ENCODE measurements at places on chromosomes 1 and 21.

GRCh38 chr1:166980818-166981217, 5.5 kb upstream of the ILDR2 start:
- no peak for DNase-seq

- DNase-seq: no peak
Measured at GRCh38 chr1:209817691-209818090, 10.1 kb upstream of the UTP25 start.

DNA sequence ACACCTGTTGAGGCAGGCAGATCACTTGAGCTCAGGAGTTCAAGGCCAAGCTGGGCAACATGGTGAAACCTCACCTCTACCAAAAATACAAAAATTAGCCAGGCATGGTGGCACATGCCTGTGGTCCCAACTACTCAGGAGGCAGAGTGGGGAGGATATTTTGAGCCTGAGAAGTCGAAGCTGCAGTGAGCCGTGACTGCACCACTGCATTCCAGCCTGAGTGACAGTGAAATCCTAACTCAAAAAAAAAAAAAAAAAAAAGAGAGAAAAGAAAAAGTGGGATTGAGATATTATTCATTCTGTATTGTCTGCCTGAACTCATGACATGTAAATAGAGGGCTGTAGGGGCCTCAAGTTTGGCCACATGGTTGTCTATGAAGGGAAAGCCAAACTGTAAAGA, 37.3 kb downstream of the WNT2B start:
- DNase-seq: no peak

GRCh38 chr1:76144247-76144646, 69.7 kb downstream of the ST6GALNAC3 start:
- no peak for DNase-seq

DNA sequence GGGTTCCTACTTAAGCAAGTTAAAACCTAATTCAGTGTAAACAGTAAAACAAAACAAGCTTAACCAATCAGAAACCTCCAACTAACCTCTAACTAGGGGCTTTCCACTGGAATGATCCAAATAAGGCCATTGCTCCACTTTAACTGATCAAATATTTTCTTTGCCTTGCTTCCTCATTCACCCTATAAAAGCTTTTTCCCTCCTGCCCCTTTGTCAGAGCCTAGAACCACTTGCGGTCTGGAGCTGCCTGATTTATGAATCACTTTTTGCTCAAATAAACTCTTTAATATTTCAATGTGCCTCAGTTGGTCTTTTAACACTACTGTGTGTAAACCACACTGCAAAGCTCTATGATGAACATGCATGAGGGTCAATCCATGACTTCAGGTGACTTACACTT, 4.5 kb upstream of the FAM89A start:
- DNase-seq: no peak

- no peak for DNase-seq
Measured at GRCh38 chr1:30895944-30896660, 12.5 kb downstream of the SDC3 start.

GRCh38 chr1:22562584-22563583, at the start of gene EPHA8:
Gene EPHA8, plus strand, starts transcription at chr1:22563489. Its CDS starts 147 bp downstream, at chr1:22563636.
- DNase-seq: no peak

DNA sequence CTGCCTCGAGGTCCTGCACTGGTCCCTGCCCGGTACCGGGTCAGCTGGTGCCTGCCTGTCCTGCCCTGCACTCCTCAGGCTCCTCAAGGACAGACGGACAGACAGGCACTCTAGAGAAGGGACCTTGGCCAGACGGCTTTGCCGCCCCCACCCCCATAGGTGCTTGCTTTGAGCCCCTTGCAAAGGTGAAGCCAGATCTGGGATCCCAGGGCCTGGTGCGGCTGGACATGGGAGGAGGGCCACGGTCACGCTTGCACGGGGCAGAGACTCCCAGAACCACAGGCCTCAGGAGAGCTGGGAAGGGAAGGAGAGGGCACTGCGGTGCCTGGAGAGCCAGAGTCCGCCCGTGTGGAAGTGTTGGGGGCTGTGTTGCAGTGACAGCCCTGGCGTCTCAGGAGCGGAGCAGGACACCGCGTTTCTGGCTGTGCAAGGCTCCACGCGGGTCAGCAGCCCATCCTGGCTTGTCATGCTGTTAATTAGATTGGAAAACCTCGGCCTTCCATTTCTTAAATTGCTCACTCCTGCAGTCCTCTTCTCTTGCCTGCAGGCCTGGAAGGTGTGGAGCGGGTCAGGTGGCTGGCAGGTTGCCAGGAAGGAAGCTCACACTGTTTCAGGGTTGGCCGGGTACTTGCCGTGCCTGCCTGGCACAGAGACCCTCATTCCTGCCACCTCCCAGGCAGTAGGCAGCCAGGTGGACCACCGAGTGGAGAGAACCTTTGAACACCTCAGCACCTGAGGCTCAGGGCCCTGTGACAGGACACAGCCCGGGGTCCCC, 16.3 kb downstream of the COL18A1 start:
- DNase-seq: no peak

Measured in CD4-positive, alpha-beta T cell treated with Interleukin-17A for 1 hour (primary cell).